ENCODE measurements at places on chromosomes 6 and 20.

- DNase-seq: no peak
These were observed 3.6 kb upstream of the HINT3 start for GRCh38 chr6:125952764-125953501.

DNA sequence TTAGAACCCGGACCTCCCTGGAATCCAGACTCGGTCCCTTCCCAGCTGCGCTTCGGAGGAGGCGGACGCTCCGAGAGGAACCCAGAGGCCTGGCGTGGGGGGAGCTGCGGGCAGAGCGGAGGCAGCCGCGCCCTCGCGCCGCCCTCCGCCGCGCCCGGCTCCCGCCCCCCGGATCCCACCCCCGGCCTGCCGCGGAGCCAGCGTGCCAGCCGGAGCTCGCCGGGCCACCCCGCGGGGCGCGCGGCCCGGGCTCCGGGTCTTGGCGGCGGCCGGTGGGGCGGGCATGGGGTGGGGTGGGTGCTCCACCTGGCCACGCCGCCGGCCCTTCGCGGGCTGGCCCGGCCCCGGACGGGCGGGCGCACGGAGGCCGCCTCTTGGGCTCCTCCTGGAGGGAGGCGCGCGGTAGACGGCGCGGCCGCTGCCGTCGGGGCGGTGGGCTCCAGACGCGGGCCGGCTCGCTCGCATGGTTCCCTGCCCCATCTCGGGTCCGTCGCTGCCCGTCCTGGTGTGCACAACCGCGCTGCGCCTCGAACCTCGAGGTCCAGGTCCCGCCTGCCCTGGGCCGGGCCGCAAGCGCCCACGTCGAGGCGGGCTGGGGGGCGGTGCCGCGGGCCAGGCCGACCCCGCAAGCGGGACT, 592 bp upstream of the CDYL start:
- peak; percentile 32 for DNase-seq

DNA sequence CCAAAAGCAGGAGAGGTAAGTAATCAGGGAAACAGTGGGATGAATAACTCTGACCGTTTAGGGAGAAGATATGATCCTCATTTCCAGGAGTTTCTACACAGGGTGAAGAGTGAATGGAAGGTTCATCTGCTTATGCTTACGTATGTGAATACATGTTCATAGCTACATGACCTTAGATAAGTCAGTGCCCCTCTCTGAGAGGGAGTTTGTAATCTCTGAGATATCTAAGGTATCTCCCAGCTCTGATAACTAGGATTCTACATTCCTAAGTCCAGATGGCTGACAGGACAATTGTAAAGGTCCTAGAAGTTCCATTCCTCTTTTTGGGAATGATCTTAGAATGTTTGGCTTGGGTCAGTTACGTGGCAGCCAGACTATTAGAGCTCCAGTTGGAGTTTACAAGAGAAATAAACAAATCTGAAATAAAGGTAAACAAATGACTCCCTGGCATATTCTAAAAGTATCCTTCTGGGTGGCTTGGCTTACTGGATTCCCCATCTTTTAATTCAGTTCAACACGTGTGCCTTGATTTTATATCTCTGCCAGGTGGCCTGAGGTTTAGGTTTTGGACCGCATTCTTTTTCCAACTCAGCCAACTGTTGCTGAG, 15.8 kb downstream of the PROCR start:
- DNase-seq: no peak

GRCh38 chr20:37711994-37712964, 18.4 kb downstream of the CTNNBL1 start:
- no peak for DNase-seq

DNA sequence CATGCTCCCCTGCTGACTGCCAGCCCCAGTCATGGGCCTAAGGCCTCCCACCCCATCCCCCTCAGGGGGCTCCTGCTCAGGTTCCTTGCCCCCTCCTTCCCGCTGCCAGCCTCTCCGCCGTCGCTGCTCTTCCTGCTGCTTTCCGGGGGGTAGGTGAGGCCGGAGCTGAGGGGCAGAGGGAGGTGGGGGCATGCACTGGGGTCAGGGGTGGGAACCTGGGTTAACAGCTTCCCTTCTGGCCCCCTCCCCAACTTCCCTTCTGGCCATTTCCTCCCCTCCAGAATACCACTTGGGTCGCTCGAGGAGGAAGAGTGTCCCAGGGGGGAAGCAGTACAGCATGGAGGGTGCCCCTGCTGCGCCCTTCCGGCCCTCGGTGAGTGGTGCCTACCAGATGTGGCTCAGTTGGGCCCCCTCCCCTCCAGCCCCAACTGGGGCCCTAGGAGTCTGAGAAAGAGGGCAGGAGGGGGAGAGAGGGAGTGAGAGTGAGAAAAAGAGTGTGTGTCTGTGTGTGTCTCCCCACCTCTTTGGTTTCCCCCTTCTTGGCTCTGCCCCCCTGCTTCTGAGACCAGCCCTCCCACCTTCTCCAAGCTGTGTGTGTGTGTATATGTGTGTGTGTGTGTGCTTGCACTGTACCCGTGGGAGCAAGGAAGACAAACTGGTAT, 12.1 kb downstream of the SYNGAP1 start:
- DNase-seq: no peak

- DNase-seq: peak; percentile 20
These were observed 135.3 kb upstream of the RREB1 start for GRCh38 chr6:6972456-6972855.

GRCh38 chr6:13175759-13176158, 152.6 kb downstream of the TBC1D7 start:
- DNase-seq: no peak

DNA sequence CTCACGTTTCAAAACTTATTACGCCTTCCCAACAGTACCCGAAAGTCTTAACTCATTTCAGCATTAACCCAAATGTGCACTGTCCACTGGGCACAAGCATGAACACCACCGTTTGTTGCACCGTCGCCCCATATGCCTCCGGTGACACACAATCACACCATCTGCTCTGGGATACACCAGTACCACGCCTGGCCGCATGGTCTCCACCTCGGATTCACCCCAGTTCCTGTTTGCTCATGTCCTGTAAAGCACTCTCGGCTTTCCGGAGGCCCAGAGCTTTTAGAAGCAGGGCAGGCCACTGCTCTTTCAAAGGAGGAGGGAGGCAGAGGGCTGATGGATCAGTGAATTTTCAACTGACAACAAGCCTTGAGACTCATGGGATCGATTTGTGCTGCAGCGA, 1570.0 kb upstream of the DEFB115 start:
- DNase-seq: no peak

- DNase-seq: no peak
These were observed 142.7 kb upstream of the EXOC2 start for GRCh38 chr6:835476-836160.

DNA sequence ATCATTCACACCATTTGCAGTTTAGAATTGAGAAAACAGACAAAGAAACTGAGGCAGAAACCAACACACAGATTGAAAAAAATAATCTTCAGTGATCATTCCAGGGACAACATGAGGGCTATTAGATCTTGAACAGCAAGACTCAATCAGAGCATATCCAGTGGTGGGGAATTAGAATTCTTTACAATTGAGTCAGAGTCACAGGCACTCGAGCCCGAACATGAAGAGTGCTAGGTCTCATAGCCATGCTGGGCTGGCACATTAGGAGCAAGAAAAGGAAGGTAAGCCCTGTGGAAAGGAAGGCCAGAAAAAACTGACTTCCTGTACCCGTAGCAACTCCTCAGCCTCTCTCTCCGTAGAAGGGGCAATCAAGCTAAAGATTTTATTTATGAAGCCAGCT, 419.9 kb downstream of the HAO1 start:
- DNase-seq: no peak

GRCh38 chr6:53301801-53302537, 46.8 kb downstream of the ELOVL5 start:
- no peak for DNase-seq

- DNase-seq: peak; percentile 74
These were observed 135.7 kb downstream of the BCAS1 start for GRCh38 chr20:53934421-53935343.

GRCh38 chr6:143559051-143559660, 47.6 kb upstream of the FUCA2 start:
- DNase-seq: peak; percentile 62

- peak; percentile 68 for DNase-seq
These were observed 4.8 kb upstream of the ATXN1 start for GRCh38 chr6:16766043-16766536.

DNA sequence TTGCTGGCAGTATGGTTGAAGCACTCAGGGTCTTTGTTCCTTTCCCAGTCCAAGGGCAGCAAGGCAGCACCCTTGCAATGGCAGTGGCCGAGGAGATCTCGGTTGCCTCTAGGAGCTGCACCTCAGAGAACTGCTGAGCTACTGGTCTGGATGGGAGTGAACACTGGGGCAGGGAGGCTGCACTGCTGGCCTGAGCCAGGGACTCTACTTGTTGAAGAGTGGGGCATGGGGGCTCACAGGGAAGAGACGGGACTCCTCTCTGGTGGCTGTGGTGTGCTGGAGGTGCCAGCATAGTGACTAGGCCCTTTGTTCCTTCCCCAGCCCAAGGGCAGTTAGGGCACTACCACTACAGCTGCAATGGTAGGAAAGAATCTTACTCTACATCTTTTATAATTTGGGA, 203.0 kb downstream of the ZDHHC14 start:
- DNase-seq: no peak

- no peak for DNase-seq
These were observed 128.6 kb downstream of the SCAF8 start for GRCh38 chr6:154861825-154862224.

DNA sequence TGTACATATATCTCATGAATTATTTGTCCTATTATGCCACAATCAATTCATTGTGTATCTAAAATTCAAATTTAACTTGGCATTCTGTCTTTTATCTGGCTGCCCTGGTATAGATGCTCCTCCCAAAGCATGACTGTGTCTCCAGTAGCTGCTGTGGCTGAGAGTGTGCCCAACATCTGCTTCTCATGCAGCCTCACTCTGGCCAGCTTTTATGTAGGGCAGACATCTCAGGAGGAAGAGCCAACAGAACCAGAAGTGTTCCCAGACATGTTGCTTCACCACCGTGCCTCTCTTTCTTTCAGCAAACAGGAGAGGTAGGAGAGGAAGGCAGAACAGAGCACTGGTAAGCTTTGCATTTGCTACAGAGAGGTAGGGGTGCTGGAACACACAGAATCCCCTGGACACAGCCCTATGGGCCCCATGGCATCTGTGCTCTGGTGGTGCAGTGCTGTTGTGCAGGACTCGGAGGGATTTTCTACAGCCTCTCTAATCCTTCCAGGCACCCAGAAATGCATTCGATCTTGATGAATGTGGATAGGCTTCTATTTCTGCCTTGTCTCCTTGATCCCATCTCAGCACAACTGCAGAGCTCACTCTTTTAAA, 637.1 kb downstream of the UTRN start:
- DNase-seq: peak; percentile 22

DNA sequence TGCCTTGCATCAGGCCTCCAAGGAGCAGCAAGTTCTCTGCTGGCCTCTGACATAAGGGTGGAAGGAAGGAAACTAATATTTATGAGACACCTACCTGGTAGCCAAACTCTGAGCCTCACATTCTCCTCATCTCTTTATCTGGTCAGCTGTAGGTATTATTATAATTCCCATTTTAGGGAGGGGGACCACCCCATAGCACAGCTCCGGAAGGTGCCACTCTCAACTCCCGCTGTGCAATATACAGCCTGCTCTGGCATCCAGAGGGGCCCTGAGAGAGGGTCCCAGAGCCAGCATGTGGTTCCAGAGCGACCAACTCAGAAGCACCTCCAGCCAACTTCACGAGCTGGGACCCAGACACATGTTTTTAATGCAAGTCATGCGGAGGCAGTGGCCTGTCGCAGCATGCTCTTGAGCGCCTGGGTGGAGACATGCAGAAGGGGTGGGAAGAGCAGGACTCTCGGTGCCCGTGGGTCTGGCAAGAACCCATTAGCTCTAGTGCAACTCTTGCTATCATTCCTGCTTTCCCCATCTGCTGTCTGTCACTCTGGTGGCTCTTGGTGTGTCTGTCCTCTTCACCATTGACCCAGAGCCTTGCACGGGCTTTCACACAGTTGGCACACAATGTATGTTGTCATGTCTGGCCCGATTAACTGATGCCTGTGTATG, 15.0 kb upstream of the MYMX start:
- DNase-seq: no peak

- DNase-seq: no peak
These were observed 8.3 kb downstream of the OR2H1 start for GRCh38 chr6:29465279-29465678.

DNA sequence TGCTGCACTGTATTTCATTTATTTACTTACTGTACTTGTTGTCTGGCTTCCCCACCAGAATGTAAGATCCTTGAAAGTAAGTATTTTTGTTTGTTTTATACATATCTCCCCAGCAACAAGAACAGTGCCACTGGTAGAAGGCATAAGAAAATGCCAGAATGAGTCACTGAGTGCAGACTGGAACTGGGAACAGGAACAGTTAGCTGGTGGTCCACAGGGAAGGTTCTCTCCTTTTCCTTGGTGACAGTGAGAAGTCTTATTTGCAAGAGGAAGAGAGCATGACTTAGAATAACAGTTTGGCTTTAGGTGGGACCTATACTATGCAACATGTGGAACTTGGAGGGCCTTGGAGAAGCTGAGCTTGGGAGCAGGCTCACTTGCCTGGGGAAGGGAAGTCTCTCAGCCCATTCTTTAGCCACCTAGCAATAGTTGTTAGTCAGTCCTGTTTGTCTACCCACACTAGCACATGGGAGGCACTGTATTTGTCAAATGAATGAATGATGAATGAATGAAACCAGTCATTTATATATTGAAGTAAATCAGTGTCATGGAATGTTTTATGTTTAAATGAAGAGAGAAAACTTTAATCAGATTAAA, 203.5 kb downstream of the KCNQ5 start:
- no peak for DNase-seq

- no peak for DNase-seq
These were observed 1.2 kb upstream of the TSPO2 start for GRCh38 chr6:41040940-41041536.

DNA sequence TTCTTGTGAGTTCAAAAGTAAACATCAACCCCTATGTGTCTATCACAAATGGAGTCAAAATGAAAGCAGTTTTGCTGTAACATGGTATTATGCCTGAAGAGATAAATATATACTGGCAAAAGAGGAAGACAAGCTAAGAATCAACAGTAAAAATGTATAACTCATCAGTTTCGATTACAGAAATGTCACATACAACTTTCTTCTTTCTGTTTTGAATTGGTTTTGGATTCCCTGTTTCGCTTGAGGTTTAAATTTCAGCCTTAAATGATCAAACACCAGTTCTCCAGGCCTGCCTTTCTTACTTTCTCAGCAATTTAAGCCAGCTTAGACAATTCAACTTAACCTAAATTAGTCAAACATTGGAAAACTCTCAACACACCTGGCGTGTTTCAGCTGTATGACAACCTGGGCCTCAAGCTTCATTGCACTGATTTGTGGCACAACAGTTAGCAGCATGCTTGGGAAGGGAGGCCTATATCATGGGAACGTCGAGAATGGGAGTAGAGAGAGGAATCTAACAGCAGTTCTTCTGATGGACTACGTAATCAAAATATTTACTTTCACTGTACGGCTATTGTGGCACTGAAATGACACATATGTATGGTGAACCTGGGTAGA, 51.9 kb upstream of the MARCKS start:
- no peak for DNase-seq

DNA sequence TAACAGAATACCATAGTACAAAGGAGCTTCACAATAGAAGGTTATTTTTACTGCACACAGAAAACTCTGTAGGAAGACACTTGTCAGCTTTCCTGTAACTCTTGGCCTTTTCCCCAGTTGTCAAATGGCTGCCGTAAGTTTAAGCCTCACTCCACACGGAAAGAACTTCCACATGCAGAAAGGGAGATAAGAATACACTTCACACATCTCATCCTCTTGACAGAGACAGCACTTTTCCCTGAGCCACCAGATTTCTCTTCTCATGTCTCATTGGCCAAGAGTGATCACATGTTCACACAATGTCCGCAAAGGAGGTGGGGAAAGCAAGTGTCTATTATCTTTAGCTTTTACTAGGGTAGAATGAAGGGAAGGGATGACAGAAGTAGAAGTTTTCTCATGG, 540.7 kb downstream of the HAO1 start:
- DNase-seq: no peak
